ENCODE measurements at places on chromosomes 1 and 21. TPM values are rescaled to one million over a fixed set of nuclear protein-coding genes. Genes with fewer than 3 reads are reported as not detected.

The ADGRB2 gene
- total RNA-seq = 5.4 TPM

The CLSTN1 gene
- total RNA-seq = 46.5 TPM

The COL16A1 gene
- total RNA-seq = not detected

The PIK3CD gene
- 184 TPM for total RNA-seq

The USP24 gene
- 44.0 TPM for total RNA-seq

The SPATA21 gene
- total RNA-seq = not detected

The TSPEAR gene
- total RNA-seq = not detected

The IRF6 gene
- total RNA-seq = not detected

The HSD3B2 gene
- total RNA-seq = not detected

The CFHR3 gene
- total RNA-seq = not detected

The IGSF9 gene
- not detected for total RNA-seq

The SELE gene
- total RNA-seq = not detected

The MFAP2 gene
- total RNA-seq = 0.32 TPM

The C1QB gene
- total RNA-seq = not detected

The ADGRL4 gene
- total RNA-seq = not detected

The PAFAH2 gene
- 7.7 TPM for total RNA-seq

The RHCE gene
- 0.25 TPM for total RNA-seq

All from activated T-helper 2 cell treated with anti-CD3 and anti-CD28 coated beads, Interferon-gamma antibody, Interleukin-2, Interleukin-4, amounts not matched to agents 10 μg/mL and 5 μg/mL and 100 μg/mL, durations not matched to agents 14 hours and 24 hours and 36 hours (primary cell).